Pulmonary artery endothelial cell (primary cell): ENCODE measurements at places on chromosomes 11 and 22.

GRCh38 chr22:49321477-49322055 is 506.1 kb downstream of the BRD1 start:
- DNase-seq = no peak

- no peak for DNase-seq
Measured at GRCh38 chr22:45083659-45084305, 74.0 kb upstream of the PHF21B start.

GRCh38 chr22:35065796-35066218 is at the start of gene ISX:
TSS of gene ISX (plus strand) at chr22:35066158. CDS start at chr22:35067088, 930 bp downstream.
- DNase-seq = no peak

DNA sequence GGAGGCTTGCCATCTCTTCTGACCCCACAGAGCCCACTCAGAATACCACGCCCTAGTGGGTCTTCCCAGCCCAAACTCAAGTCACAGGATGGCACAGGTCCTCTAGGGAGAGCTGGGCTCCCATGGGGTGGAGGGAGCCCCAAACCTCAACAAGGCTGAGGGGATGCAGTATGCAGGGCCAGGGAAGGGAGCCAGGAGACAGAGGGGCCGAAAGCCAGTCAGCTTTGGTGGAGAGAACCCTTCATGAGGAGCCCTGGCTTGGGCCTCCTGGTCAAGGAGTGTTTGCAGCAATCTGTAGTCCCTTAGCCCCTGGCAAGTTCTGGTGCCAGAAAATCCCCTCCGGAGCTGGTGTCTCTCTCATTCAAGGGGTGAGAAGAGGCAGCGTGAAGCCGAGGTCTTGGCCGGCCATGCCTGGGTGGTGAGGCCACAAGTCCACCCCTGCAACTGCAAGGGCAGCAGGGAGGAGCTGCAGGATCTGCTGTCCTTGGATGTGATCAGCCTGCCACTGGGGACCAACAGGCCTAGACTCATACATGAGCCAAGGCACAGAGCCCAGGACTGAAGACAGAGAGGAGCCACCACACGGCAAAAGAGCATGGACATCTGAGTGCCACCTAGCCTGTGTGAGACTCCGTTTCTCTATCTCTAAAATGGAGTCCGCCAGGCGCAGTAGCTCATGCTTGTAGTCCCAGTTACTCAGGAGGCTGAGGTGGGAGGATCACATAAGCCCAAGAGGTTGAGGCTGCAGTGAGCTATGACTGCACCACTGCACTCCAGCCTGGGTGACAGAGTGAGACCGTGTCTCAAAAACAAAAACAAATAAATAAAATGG is 24.1 kb downstream of the NEAT1 start:
- no peak for DNase-seq

GRCh38 chr11:116104498-116105174 is 600.4 kb upstream of the CADM1 start:
- no peak for DNase-seq

- no peak for DNase-seq
Measured at GRCh38 chr11:132631989-132632388, 900.3 kb downstream of the OPCML start.

DNA sequence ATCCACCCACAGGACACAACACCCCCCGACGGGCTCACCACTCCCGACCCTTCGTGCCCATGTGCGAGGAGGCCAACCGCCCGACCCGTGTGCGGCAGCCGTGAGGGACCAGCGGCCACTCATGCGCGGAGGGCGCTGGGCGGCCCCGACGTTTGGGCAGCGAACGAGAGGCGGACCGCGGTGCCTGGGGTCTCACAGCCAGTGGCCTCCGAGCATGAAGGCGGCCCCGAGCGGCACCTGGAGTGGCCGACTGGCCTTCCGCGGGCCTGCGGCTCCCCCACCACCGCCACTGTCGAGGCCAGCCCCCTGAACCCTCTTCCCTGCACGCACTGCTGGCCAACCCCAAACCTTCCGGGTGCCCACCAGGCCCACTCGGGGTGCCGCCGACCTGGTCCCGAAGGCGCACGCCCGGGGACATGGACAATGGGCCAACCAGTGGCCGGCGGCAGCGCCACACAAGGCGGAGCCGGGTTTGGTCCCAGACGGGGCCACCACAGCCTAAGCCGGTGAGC is 4274.9 kb upstream of the OR11H1 start:
- DNase-seq = no peak

DNA sequence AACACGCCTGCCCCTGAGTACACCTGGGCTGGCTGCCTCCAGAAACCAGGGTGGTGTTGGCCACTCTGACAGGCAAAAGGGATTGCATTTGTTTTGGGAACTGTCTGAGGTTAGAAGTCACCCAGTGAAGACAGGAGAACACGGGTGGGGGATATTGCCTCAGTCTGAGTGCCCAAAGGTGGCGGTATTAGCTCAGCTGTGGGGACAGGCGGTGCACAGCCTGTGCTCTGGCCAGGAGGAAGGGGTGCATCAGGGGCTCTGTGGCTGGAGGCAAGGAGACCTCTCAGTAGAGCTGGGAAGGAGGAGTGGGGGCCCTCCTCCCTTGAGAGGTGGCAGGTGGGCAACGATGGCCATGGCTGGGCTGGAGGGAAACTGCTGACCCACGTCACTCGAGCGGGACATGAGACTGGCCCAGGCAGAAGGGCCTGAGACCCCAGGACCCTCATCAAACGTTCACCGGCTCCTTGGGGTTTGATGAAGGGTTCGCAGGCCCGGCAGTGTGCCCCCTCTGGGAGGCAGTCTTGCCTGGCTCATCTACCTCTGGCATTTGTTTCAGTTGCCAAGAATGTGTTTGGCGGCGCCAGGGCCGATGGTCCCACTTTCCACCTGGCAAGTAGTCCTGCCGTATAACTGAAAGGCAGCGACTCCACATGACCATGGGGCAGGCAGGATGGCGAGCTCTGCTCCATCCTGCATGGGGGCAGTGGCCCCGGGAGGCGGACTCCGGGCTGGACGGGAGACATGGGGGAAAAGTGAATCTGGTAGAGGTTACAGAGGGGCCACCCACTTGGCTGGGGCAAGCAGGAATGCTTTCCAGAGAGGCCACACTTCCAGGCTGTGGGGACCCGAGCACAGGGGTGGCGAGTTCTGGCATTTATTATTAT is 52.8 kb upstream of the SMIM38 start:
- no peak for DNase-seq

GRCh38 chr11:83759148-83759547 is 473.0 kb upstream of the CCDC90B start:
- no peak for DNase-seq

- no peak for DNase-seq
Measured at GRCh38 chr11:80587906-80588305, 1147.1 kb upstream of the TENM4 start.

DNA sequence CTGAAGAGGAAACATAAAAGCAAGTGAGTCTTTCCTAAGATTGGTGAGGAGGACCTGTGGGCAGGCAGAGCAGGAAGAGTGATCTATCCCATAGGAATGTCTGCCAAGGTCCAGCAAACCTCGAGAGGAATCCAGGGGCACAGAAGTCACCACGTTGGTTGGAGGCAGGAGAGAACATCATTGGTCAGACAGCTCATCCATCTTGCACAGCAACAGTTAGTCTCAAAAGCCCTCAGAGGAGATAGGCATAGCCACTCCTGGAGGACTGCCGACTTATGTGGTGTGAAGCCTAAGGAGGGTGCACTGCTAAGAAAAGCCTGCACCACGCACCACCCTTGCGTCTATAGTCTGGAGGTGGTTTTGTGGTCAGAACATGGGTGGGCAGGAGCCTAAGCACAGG is 109.1 kb downstream of the RASSF10 start:
- peak; percentile 63 for DNase-seq

GRCh38 chr11:34209809-34210208 is 104.4 kb downstream of the NAT10 start:
- DNase-seq = no peak

DNA sequence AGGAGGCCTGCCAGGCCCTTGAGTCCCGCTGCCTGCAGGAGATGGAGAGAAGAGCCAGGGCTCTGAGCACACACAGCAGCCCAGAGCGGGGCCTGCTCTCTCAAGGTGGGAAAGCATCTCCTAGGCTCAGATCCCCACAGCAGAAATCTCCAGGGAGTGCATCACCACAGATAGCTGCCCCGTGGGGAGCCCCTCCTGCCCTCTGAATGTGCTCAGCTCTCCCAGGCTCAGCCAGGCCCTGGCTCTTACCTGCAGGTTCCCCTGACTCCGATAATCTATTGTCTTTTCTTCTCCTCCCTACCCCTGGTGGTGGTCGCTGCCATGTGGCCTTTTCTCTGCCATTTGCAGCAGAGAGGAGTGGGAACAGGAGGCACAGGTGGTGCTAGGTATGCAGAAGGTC is 49.9 kb downstream of the BTG4 start:
- no peak for DNase-seq

GRCh38 chr11:45900916-45901617 is 6.0 kb downstream of the FREY1 start:
- no peak for DNase-seq

GRCh38 chr11:69286374-69287371 is 7.3 kb upstream of the MYEOV start:
- no peak for DNase-seq

DNA sequence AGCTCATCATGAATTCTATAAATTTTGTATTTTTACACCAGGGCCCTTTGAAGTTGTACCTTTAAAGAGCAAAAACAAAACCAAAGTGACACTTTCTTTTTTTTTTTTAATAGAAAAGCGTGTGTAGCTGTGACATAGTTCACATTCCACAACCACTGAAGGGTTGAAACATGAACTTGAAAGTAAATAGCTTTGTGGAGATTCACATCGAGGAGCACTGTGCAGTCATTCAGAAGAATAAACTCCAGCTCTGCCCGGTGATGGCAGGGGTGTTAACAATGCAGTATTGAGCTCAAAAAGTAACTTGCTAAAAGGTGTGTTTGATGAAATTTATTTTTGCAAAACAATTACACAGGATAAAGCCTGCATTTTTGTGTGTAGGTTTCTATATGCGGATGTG is 1166.2 kb downstream of the TBC1D22A start:
- no peak for DNase-seq

DNA sequence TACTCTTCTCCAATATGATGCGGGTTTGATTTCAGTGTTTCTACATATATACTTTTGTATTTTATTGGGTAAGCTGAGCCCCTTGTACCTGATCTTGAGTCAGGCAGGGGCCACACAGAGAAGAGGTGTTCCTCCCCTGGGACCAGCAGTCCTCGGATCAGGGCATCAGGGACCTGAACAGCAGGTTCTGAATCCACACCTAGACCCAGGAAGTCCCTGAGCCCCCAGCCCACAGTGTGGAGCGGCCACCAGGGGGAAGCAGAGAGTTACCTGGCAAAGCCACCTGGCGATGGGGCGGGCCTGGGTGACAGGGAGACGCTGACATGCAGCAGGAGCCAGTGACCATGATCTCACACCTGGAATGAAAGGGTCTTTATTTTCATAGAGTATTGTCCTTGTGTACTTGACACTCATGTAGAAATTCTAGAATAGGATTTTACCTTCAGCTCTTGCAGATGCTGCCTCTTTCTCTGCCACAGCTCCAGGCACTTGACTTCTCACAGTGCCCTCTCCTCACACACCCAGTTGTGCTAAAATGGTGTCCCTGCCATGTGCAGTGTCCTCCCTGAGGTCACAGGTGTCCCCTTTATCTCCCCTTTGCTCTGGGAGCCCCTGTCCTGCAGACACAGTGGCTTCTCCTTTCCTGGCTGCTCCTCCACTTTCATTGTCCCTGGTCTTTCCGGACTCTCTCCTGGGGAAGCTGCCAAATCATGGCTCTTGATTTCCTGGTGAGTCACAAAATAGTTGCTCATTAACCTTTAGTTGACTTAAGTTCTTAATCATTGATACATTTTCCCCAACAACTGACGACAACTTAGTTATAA is 48.5 kb downstream of the GGTLC2 start:
- DNase-seq = peak; percentile 13

DNA sequence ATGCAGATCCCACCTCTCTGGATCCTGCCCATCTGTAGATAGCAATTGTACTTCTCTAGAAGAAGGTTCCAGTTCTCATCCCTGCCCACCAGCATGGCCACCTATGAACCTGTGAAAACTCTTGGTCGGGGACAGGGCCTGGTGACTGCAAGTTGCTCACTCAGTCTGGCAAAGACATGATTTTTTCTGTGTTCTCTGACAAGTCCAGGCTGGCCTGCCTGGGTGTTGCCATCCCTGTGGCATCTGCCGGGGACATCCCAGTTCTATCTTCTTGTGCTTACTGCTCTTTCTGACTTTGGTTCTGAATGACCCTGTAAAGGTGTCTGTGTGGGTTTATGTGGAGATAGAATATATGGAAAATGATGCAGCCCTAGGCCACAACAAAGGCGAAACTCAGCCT is 545.8 kb downstream of the INSC start:
- no peak for DNase-seq

DNA sequence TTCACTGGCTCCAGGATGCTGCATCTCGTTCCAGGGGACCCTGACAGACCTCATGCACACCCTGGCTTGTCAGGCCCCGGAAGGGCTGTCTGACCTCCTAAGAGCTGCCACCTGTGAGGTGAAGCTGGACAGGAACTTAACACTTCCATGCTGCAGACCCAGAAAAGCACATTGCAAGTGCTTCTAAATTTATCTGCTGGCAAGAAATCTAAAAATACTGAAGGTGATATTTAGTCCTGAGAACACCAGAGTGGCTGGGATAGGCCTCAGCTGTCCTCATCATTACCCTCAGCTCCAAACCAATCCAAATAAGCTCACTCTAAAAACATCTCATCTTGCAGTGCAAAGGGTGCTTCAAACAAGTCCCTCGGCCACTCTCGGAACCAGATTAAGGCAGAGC is 46.7 kb downstream of the ABTB2 start:
- no peak for DNase-seq
